ENCODE measurements at places on chromosomes 12 and 14.

DNA sequence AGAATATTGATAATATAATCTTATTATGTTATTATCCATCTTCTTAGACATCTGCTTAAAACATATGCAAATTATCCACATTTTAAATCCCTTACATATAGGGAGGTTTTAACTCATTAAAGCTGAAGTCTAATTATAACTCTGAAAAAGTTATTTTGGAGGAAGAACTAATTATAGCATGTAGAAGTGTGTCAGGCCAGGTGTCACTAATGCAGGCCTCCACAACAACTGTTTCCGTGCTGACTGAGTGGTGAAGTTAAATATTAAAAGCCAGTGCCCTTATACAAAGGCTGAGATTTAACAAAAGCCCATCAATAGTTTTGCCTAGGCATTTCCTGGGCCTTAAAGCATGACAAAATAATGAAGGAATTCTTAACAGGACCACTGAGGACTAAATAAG is 157.4 kb downstream of the LRRK2 start:
- DNase-seq, result no peak

- DNase-seq, result peak; percentile 73
Observed at GRCh38 chr12:27332407-27332713, 276 bp upstream of the BMAL2 start.

- DNase-seq, result no peak
Observed at GRCh38 chr12:553216-554000, 93.7 kb downstream of the B4GALNT3 start.

DNA sequence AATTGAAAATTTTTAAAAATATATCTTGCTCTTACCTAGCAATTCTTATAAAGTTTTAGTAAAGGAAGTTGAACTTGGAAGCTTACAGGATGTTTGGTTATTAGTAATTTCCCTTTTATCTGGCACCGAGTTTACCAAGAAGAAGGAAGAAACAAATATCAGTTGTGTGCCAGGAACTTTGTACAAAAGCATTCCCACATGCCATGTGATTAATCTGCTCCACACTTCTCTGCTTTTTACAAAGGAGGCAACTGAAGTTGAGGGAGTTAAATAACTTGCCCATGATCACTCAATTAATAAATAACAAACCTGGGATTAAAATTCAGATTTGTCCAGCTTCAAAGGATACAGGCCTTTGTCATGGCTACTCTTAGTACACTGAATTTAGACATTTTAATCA is 122.5 kb upstream of the BCAT1 start:
- DNase-seq, result no peak

GRCh38 chr14:64965356-64966000 is 6.7 kb downstream of the RAB15 start:
- DNase-seq, result no peak

GRCh38 chr12:18811273-18811672 is 73.4 kb downstream of the CAPZA3 start:
- no peak for DNase-seq

DNA sequence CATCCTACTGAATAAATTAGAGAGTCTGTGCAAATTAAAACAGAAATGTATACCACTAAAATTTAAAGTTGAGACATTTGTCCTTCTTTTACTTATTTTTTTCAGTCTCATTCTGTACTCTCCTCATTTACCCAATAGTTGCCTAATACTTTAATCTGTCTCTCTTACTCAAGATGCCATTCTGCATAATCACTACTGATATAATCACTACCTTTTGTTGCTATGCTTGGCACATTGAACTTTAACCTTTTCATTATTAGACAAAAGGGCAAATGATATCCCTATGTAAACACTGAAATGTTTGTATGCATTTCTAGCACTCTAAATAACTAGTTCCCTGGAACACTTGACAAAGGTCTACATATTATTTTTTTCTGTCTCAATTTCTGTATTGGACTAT is 1108.3 kb upstream of the FLRT2 start:
- DNase-seq, result no peak

- DNase-seq, result no peak
Observed at GRCh38 chr14:91419044-91419397, 1.4 kb upstream of the CCDC88C start.

DNA sequence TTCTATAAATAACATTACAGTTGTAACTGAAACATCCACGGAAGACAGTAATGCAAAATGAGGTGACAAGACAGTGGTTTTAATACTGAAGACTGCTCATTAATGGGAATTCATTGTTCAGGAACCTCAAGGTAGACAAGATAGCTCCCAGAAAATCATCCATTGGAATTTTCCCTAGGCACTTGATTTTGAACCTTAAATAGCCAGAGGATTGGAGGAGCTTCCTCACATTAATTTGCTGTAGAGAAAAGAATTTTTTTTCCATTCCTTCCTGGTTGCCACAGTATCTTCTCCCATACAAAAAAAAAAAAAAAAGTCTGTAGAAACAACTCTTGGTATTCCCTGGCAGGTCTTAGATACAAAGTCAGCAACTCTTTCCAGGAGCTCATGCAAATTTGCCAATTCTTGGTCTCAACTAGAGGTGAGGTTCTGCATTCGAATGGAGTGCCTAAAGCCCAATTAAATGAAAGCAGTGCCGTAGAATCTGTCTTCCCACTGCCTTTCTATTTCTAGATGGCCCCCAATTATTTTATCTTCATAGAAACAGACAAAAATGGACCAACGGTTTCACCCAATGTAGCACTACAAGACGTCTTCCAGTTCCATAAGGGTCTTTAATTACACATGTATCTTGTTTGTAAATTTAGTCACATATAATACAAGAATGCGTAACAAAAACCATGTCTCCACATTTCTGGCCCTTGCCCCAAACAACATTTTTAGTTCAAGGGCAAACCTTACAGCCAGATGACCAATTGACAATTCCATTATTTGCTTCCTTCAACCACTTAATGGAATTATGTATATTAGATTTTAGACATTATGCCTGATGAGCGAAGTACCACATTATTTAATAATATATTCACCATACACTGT is 13.5 kb downstream of the SLC38A2 start:
- DNase-seq, result no peak

- DNase-seq, result no peak
Observed at GRCh38 chr12:26197832-26198231, 2.5 kb downstream of the SSPN start.

- DNase-seq, result peak; percentile 56
Observed at GRCh38 chr14:64715628-64716412, 11.6 kb downstream of the PLEKHG3 start.

GRCh38 chr12:49954863-49955830 is 4.6 kb downstream of the AQP2 start:
- DNase-seq, result no peak

DNA sequence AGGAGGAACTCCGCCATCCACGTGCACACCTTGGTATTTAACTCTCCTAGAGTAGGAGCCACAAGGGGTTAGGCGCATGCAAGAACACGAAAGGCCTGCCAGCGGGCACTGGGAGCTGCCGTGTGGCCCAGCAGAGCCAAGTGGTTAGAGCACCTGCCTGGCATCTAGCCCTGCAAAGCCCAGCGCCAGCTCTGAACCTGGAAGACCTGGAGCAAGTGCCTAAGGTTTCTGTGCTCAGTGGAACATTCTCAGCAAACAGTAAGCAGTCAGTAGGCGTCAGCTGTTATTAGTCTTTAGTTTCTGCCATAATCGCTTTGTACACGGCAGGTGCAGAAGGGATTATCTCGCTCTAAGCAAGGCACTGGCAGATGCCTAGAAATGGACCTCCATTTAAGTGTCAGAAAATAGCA is 55.4 kb downstream of the SETD3 start:
- DNase-seq, result no peak

DNA sequence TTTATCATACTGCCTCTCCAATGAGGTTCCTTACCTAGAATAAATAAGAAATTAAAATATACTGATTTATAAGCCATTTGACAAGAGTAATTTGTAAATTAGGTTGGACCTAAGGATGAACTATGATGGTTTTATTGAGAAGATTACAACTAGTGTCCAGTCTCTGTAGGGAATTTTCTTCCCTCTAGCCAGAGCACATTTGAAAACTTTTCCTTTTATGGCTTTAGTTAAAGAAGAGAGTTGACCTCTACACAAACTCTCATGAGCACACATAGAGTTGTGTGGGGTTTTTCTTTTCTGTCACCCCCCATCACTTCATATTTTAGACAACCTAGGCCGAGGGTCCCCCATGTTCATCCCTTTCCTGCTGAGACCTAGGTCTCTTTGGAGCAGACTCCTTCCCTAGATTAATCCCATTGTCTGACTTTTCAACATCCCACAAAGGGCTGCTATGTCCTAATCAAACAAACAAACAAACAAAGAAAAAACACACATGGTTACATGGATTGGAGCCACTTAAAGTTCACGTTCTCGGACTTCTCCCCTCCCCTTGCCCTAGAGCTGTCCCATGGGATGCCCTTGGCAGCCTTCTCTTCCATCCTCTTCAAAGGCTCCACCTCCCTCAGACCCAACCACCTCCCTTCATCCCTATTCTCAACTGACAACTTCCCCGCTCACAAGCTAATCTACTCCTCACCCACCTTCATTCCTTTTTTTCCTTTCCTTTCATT is 40.7 kb downstream of the GPR135 start:
- DNase-seq, result peak; percentile 60

GRCh38 chr14:96285667-96286066 is 29.7 kb downstream of the BDKRB1 start:
- no peak for DNase-seq

DNA sequence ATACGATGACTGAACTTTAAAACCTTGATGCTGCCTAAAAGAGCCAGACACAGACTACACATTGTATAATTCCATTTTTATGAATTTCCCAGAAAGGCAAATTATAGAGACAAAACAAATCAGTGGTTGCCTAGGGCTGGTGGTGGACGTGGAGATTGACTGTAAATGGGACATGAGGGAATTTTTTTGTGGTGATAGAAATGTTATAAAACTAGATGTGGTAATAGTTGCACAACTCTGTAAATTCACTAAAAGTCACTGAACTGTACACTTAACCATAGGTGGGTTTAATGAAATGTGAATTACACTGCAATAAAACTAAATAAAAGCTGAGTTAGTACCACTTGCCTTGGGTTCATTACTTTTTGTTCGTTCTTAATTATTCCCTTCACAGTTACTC is 72.1 kb downstream of the PLEKHA5 start:
- no peak for DNase-seq

- DNase-seq, result no peak
Observed at GRCh38 chr14:62439210-62439609, 606.0 kb downstream of the KCNH5 start.

- no peak for DNase-seq
Observed at GRCh38 chr14:103380719-103381377, 4.4 kb upstream of the MARK3 start.

- no peak for DNase-seq
Observed at GRCh38 chr12:77372026-77372425, 306.7 kb upstream of the E2F7 start.

GRCh38 chr12:90245391-90245790 is 536.8 kb upstream of the ATP2B1 start:
- DNase-seq, result no peak

GRCh38 chr14:69183735-69184134 is 7.6 kb upstream of the EXD2 start:
- no peak for DNase-seq

GRCh38 chr14:56490379-56490778 is 89.2 kb upstream of the TMEM260 start:
- DNase-seq, result no peak

- no peak for DNase-seq
Observed at GRCh38 chr12:49228653-49229052, 36.2 kb upstream of the TUBA1C start.

- no peak for DNase-seq
Observed at GRCh38 chr12:5900533-5901205, 44.4 kb downstream of the ANO2 start.

- DNase-seq, result peak; percentile 13
Observed at GRCh38 chr14:65164068-65164824, 61.9 kb upstream of the MAX start.

DNA sequence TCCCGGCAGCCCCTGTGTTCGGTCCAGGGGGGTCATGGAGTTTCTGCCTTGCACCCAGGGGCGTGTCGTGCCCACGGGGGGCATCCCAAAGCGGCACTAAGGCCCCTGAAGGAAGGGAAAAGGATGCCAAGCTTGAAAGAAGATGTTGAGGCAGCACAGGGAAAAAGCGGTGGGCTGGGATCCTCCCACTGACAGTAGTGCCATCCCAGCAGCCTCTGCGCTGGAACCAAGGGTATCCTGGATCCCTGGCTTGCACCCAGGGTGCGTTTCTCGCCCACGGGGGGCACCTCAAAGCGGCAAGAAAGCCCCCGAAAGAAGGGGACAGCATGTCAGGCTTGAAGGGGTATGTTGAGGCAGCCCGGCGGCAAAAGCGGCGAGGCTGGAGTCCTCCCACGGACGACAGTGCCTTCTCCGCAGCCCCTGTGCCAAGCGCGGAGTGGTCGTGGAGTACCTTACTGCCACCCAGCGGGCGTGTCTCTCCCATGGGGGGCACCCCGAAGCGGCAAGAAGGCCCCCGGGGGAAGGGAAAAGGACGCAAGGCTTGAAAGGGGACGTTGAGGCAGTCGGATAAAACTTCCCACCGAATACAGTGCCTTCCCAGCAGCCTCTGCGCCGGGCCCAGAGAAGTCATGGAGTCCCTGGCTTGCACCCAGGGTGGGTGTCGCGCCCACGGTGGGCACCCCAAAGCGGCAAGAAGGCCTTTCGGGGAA is 164.4 kb upstream of the ALG10B start:
- DNase-seq, result no peak

DNA sequence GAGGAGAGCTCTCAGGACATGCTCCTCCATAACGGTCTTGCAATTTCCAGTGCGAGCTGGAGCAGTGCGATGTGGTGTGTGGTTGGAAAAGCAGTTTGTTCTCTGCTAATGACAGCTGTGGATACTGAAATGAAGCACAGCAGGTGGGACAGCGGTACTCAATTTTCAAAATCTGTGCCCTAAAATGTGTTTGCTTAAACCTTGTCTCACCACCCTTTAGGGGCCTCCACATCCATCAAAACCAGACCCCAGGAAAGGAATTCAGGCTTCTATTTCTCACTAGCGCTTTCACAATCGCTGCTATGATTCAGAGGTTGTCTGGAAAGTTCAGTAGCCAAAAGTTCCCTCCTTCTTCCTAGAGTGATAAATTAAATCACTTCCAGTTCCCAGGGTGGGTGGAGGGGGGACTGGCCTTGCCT is 440.8 kb downstream of the EGLN3 start:
- DNase-seq, result peak; percentile 34

DNA sequence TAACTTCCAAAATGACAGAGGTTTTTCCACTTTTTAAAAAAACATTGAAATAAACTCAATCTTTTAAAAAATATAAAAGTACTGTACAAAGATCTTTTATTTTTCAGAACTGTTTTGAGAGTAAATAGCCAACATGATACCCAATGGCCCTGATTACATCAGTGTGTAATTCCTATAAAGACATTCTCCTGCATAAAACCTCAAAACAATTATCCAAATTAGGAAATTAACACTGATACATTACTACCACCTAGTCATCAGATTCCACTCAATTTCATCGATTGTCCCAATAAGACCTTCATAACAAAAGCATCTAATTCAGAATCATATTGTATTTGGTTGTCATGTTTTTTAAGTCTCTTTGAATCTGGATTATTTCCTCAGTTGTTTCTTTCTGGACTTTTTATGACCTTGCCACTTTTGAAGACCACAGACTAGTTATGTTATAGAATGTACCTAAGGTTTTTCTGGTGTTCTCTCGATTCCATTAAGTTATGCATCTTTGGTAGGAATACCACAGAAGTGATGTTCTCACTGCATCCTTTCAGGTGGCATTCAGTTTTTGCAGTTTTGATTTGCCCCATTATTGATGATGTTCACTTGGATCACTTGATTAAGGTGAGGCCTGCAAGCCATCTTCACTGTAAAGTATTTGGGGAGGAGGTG is 4.0 kb upstream of the YEATS4 start:
- no peak for DNase-seq

GRCh38 chr12:52539083-52539820 is 13.7 kb downstream of the KRT71 start:
- DNase-seq, result no peak
